ENCODE measurements at places on chromosomes 13 and 19. TPM values are rescaled to one million over a fixed set of nuclear protein-coding genes. Genes with fewer than 3 reads are reported as not detected.
A peak's percentile ranks its signal among the peaks of the same experiment; 100 is the strongest.

DNA sequence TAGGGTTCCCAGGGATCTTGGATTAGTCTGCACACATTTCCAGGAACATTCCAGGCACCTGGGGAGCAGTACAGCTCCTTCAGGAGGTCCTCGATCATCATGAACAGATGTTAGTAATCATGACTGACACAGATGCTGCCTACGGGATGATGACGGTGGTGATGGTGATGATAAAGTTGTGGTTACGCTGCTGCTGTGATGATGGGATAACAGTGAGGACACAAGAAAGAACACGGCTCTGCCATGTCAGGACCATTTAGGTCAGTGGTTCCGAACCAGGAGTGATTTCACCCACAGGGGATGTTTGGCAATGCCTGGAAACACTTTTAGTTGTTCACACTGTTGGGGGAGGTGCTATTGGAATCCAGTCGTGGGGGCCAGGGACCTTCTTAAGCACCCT lies 1193.0 kb downstream of the UQCRFS1 start:
- DNase-seq, result no peak

DNA sequence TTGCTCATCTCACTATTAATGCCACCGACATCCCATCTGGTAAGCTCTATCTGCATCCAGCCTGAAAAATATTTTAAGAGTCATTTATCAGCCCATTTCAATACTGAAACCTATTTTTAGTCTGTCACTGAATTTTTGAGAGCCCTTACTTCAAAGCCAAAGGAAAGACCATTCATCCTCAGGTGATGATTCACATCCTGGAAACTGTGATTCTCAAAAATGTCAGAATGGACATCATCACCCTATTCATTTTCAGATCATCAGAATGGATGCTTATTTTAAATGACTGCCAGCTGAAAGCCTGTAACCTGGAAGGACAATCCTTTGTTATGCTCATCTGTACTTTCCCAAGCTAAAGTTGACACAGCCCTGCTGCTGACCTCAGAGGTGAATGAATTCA lies 27.0 kb downstream of the TNFSF11 start:
- DNase-seq, result no peak

DNA sequence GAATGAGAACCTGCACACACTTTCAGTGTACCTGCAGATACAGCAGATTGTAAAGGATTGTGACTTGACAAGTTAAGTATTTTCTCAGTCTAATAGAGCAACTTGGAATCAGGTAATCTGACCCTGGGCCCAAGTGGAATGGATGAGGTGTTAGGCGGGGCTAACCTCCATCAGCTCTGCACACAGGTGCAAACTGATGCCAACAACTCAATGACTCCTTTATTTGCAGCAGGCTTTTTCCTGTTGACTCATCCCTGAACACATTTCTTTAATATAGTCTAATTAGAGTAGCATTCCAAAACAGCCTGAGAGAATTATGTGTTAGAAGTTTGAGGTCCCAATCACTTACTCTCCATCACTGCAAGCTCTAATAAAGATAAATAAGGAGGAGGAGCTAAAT lies 48.8 kb downstream of the TPT1 start:
- no peak for DNase-seq

The GSX1 gene
- total RNA-seq, result not detected

DNA sequence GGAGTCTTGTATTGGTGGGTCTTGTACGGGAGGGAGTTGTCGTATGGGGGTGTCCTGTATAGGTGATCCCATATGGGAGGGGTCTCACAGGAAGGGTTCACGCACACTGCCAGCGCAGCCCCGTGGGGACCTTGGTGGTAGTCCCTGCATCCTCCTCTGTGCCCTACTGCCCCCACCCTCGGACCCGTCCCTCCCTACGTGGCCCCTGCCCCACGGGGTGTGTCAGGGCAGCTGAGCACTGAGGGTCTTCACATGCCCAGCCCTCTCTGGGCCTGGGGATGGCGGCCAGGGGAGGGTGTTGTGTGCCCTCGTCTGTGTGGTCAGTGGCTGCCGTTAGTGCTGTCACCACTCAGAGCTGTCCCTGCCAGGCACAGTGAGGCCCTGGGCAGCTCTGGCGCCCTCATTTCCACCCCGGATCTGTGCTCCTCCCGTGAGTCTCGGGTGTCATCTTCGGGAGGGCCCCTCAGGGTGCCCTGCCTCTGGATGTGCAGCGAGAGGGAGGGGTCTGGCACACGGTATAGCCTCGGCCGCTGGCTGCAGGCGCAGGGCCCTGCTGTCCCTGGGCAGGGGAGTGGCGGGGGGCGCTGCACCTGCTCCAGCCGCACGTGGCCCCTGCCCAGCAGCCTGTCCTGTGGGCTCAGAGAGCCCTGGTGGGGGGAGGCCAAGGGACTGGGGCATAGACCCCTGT lies 16.0 kb upstream of the GNA15 start:
- no peak for DNase-seq

The CEACAM16 gene
- 1.3 TPM for total RNA-seq

- DNase-seq, result no peak
These were observed 687 bp downstream of the MATK start for GRCh38 chr19:3785451-3785937.

GRCh38 chr13:24076109-24076508 lies 84.4 kb upstream of the SPATA13 start:
- peak; percentile 69 for DNase-seq

DNA sequence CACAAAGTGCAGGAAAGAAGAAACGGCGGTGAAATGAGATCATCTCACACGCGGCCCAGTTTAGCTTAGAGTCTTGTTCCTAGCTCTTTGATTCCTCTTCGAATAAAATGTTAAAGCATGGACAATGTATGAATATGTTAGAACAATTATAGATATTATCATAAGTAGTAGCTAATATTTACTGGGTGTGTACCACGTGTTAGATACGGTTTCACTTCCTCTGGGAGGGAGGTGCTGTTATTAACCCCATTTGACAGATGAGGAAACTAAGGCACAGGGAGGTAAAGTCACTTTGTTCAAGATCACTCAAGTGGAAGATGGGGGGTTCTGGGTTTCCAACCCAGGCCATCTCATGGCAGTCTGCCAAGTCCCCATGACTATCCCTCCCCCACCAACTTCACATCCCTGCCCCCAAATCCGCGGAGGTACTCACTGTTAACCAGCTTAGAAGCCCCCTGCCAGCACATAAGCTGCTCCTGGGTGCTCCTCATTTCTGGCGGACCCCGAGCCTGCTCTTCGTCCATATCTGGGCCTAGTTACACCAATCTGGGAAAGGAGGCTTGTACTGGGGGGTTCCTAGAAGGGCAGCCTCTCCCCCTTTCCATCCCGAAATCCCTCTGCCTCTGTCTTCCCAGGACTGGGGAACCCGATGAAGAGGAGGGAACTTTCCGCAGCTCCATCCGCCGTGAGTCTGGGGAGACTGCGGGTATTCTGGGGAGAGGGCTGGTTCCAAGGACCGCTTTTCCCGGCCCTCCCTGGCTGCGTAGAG lies 1.0 kb upstream of the FXYD7 start:
- DNase-seq, result no peak

The TMIGD2 gene
- not detected for total RNA-seq

The MBD3L3 gene
- total RNA-seq, result not detected

DNA sequence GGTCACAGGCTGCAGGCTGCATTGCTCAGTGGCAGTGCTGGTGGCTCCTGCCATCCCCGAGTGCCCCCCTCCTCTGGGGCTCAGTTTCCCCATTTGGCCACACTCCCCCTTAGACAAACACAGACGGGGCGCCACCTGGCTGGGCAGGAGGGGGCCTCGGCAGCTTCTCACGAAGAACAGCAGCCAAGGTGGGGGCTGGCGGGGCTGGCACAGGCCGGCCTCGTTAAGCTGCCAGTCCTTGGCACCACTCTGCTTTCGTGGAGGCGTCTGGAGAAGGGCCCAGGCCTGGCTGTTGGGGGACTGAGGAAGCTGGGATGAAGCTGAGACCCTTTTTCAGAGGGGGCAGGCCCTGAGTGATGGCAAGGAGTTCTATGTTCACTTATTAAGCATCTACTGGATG lies 3.7 kb upstream of the ZNRF4 start:
- DNase-seq, result no peak

DNA sequence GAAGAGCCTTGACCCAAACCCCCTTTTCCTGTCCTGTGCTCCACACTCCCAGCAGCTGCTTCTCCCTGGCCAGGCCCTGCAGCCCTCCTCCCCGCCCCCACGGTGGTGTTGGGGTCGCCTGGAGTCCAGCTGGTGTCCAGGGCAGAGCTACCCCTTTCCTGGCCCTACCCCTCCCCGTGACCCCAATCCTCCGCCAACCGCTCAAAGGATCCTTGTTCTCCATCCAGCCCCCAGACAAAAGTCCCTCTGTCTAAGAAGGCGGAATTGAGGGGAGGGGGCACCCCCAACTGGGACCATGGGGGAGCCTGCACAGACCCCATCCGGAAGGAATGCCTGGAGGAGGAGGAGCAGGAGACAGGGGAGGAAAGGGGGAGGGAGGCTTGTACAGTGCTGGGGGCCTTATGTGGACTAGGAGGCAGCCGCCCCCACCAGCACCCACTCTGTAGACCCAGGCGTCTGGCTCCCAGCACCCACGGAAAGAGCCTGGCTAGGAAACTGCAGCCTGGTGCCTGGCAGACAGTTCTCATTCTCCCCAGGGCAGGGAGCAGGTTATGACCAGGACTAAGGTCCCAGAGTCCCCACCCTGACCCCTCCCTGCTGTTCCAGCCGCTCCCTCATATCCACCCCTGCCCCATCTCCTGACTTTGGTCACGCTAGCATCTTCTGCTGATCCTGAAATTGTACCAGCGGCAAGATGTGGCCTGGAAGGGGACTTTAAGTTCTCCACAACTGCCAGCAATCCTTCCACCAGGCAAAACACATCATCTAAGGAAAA lies at the start of gene FXYD3:
Gene FXYD3 (plus strand): TSS at position 647 of the 775 bp plus-strand sequence. CDS start 3,554 bp downstream, outside the sequence.
- no peak for DNase-seq

- DNase-seq, result no peak
These were observed 70.9 kb downstream of the PEPD start for GRCh38 chr19:33450689-33451088.

The GRIN3B gene
- not detected for total RNA-seq

The ZNF175 gene
- total RNA-seq, result 5.2 TPM
